Posterior vena cava (tissue), 2 donors: ENCODE measurements at places on chromosomes 7 and 10.

DNA sequence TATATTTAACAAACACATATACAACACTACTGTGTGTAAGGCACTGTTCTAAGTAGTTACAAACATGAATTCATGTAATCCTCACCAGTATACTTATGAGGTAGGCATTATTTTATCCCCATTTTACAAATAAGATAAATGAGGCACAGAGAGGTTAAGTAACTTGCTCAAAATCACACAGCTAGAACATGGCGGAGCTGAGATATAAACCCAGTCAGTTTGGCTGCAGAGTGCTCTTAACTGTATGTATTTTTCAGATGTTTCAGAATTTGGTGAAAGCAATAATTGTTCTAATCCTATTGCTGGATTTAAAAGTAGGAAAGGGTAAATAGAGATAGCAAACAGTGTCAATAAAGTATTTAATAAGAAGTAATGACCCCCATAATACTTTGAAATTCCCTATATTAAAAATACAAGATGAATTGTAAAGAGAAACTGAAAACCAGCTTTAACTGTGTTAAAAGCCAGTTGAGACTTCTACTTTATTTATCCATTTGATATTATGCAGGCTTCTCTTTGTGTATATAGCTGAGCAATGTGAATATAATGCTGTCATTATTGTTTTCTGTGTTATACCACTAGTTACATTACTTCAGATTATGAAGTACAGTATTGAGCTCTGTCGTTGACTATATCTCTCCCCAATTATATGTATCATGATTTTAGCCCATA, 32.3 kb upstream of the RPA3 start:
- DNase-seq = no peak

GRCh38 chr7:106358103-106358663, 73.4 kb upstream of the NAMPT start:
- no peak for DNase-seq

GRCh38 chr10:111822661-111823060, 360.9 kb downstream of the GPAM start:
- DNase-seq = no peak

GRCh38 chr10:7111561-7111960, 299.3 kb downstream of the SFMBT2 start:
- DNase-seq = no peak

- no peak for DNase-seq
Observed at GRCh38 chr7:73681031-73681430, 2.2 kb downstream of the DNAJC30 start.
